Muscle of back (tissue), 13 donors: ENCODE measurements at places on chromosomes 12 and 14.

GRCh38 chr14:61417883-61418455 is 96.6 kb downstream of the PRKCH start:
- no peak for DNase-seq

- DNase-seq, result no peak
Observed at GRCh38 chr12:2970744-2971143, 11.5 kb downstream of the TEAD4 start.

DNA sequence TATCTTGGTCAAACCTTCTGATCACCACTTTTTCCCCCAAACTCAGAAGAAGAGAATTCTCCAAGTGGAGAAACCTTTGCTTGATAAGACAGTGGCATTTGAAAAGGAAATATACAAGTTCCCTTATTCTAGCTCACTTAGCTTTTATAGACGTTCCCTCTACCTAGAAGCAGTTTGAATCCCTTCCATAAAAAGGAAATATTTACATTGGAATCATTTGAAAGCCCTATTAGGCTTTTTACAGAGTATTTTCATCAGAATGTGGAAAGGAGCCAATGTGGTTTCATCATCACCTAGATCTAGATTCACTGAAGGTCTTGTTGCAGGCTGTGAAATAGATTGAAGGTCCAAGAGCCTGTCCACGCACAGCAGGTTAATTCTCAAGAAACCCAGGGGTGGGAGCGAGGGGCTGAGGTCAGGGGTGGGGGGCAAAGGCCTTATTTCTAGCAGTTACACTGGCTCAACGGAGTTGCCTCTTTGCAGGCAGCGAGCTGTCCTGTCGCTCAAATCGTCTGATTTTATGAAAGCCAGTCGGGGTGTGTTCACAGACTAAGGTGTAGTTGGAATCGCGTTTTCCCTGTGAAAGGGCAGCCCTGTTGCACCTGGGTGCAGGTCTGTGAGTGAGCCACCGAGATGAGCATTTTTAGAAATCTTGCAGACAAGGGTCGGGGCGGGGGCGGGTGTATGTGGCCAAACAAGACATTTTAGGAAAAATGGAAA is 45.6 kb downstream of the AACS start:
- no peak for DNase-seq

DNA sequence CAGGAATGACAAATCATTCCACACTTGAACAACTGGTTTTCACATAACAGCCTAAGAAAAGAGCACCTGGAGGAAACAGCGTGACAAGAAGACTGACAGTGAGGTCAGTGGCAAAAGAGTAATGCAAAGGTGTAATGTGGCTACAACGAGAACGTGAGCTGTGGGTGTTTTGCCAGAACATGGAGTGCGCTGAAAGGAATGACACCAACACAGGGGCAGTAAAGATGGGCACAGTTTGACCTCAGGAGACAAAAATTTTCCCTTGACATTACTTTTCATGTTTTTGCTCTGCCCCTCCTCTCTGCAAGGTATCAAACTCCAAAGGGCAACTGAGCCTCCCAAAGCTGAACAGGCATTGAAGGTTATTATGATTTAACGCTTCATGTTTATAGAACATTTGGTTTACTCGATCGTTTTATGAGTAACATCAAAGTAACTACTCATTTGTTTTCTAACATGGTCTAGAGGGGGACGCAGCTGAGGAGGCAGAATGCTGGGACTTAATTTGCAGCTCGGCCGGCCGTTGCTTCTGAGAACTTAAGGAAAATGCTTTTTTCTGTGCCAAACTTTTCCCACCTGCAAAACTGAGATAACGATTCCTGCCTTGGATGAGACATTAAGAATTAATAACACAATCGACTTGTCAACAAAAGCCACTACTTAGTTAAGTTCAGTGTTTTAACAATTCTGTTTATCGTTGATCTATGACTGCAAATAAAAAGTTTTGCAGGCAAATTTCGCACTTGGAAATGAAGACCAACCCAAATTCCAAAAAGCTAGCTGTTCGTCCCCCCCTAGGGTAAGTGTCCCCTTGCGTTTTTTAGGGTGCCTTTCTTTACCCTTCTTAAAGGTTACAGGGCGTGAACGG is 954 bp downstream of the HAUS4 start:
- DNase-seq, result no peak

DNA sequence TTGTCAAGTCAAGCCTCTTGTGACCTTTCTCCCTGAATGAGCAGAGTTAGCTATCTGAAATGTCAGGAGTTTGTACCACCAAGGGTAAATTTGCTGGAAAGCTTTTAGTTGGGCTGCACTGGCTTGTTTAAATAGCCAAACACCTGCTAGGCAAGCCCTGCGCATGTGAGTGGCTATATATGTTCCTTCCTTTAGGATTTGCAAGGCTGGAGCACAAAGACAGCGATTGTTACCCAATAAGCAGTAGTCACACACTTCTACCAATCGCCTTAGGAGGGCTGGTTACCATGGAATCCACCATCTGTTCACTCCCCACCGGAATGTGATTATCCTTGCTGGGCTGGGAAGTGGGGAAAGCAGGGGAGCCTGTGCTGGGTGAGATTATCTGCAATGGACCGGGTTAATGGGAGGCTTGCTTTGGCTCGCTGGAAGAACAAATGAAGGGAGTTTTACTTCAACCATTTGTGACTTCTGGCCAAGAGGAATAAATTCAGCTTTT is 102.5 kb downstream of the FGD4 start:
- peak; percentile 73 for DNase-seq

DNA sequence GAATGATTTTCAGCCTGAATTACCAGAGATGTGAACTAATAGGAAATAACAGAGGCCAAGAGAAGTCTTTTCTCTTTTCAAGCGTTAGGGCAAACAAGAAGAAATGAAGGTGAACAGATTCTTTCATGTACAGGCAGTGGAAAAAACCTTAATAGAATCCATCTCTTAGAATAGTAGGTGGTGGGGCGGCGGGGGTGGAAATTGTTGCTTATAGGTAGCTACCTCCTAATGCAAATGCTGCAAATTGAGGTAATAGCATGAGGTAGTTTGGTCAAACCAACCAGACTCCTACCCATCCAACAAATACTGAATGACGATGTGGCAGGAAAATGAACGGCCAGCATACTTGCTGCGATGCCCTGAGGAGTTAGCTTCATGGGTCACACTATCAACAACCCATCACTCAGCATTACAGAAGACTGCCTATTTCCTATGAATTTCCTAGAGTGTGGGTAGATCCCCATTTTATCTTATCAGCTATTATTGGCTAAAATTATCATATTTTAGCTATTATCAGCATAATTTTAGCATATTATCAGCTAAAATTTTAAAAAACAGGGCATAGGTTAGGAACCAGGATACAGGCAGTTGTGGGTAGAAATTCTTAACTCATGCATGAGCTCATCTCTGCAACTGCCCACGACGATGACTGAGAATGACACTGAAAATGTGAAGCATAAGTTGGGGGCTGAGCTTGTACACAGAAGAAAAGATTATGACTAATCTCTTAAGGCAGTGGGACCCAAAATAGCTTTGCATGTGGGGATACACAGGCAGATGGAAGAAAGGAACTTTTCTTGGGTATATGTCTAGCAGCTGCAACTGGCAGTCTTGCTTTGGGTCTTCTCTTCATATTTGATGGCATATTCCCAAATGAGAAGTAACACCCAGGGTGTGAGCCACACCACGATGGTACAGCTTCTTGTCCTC is 68.7 kb downstream of the NIN start:
- no peak for DNase-seq

- DNase-seq, result no peak
Observed at GRCh38 chr12:6216581-6216980, 16.4 kb downstream of the CD9 start.

DNA sequence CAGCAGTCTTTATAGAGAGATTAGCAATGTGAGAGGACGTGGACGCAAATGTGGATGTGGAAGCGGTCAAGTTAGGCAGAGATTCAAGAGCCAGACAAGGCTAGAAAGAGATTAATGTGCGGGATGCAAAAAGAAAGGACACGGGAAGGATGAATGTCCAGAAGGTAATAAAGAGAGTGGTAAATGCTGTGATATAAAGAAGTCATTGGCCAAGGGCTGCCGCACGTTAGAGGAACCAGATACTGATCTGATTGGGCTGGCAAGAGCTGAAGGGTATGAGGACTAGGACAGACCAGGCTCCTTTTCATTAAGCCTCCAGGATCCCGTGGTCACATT is 59.5 kb downstream of the DHRS2 start:
- DNase-seq, result no peak

DNA sequence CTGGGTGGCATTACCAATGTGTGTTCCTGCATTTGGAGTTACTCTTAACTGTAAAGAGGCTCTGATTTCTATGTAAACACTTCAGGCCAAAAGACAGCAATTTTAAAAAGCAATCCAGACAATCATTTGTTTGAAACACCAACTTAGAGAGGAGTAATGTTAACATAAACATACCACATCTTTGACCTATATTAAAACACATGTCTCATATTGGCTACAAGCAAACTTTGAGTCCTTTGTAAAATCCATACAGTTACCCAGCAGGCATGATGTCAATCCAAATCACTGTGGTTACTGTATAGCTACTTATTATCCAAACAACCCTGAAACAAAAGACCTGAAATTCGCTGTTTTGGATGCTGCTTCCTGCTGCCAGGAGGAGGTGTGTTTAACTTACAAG is 7.5 kb upstream of the G2E3 start:
- DNase-seq, result no peak

- no peak for DNase-seq
Observed at GRCh38 chr14:99009871-99010270, 262.1 kb downstream of the BCL11B start.

DNA sequence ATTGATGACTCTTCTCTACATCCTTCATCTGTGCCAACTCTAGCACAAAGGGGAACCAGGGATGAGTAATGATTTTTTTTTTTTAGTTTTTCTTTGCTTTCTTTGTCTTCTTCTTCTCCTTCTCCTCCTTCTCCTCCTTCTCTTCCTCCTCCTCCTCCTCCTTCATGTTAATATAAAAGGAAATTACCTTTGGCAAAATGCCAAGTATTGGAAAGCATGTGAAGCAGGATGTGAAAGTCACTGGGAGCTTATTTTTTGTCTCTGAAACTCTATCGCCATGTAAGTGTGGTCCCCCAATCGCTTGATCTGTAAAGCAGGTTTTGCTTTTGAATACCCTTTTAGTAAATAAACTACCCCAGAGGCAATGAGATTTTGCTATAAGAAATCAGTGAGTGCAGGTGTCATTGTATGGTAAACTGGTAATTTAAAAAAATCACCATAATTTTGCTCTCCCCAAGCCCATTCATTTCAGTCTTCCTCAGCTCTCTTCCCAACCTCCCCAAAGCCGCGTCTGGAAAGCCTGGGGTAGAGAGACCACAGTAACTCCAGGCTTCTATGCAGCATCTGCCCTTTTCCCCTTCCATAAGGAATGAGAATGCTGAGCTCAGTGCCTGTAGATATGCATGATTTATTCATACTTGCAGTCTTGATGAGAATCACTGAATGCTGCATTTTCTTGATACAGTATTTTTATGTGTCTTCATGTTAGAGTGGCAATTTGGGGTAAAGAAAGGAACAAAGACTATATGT is 388.7 kb downstream of the TMEM117 start:
- peak; percentile 4 for DNase-seq

DNA sequence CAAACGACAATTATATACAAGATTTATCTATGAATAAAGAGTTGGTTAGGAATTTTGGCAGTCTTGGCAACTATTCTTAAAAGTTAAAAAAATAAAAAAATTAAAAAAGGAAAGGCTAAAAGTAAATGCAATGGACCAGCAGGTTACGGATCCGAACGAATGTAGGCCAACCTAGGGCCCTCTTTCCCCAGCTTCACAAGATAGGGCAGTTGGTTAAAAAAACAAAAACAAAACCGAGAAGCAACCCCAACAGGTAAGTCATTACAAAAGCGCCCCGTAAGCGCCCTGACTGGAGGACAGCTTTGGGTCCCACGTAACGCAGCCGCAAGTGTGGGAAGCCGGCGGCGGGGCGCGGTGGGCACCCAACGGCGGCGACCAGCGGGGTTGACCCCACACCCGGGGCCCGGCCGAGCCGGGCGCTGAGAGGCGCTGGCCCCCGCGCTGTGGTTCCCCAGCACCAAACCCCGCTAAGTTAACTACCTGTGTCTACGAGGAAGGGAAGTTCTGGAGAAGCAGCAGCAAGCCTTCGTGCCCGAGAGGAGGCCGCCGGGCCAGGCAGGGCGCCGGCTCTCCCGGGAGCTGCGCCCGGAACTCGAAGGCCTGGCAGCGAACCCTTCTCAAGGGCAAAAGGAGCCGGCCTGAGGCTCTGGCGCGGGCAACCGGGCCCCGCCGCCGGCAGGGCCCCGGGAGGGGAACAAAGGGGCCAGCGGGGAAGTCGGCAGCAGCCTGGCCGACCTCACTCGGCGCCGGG is 882 bp downstream of the HECTD1 start:
- no peak for DNase-seq

- DNase-seq, result peak; percentile 54
Observed at GRCh38 chr12:105409801-105410471, 79.4 kb downstream of the C12orf75 start.

- no peak for DNase-seq
Observed at GRCh38 chr12:44694017-44694416, 182.1 kb downstream of the NELL2 start.

DNA sequence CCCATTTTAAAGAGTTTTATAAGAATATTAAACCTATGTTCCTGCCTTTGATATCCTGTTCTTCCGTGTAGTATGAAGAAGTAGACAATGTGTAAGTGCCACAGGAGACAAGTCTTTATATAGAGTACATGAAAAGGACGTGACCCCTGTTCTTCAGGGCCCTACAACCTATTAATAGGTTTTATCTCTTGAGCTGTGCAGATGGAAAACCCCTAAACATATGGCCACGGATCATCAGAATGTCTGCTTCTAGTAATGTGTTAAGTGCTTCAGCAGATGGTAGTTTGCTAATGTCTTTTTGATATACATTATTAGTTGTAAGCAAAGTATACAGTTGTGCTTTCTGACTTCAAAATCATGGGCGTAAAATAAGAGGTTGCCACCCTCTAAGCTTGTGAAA is 228.5 kb downstream of the PTPRO start:
- no peak for DNase-seq

- DNase-seq, result no peak
Observed at GRCh38 chr14:75283162-75283832, 4.7 kb downstream of the FOS start.

DNA sequence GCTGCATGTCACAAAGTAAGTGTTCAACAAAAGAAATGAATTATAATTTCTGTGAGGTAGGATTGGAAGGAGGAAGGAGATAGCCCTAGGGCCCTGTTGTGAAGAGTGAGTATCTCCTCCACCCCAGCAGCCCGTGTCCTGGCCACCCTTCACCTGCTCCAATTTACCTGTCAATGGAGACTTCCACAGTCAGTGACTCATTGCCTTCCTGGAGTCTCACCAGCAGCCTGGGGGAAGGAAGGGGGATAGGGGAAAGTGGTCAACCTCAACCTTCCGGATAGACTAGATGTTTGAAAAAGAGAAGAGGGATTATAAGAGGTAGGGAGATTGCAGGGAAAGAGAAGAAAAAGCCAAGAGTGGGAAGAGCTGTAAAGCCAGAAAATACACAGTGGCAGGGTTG is 9.2 kb downstream of the STAT2 start:
- no peak for DNase-seq
